ENCODE measurements at places on chromosomes 3 and 15.

- no peak for DNase-seq
These were observed 567.2 kb upstream of the NECTIN3 start for GRCh38 chr3:110504401-110504800.

DNA sequence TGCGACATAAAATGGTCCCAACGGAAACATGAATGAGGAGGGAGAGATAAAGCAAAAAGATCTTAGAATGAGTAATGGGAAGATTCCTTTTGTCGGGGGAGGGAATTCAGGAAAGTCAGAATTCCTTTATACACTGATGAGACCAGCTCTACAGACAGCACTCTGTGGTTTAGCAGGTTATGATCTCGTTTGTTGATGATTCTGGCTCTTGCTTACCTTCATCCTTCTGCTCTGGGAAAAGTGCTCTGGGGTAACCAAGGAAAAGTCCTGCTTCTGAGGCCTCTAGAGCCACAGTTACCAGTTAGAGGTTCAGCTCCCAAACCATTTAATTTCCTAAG lies 150.7 kb upstream of the NR2E3 start:
- DNase-seq = no peak

GRCh38 chr3:181317508-181317907 lies 328.0 kb upstream of the DNAJC19 start:
- no peak for DNase-seq

DNA sequence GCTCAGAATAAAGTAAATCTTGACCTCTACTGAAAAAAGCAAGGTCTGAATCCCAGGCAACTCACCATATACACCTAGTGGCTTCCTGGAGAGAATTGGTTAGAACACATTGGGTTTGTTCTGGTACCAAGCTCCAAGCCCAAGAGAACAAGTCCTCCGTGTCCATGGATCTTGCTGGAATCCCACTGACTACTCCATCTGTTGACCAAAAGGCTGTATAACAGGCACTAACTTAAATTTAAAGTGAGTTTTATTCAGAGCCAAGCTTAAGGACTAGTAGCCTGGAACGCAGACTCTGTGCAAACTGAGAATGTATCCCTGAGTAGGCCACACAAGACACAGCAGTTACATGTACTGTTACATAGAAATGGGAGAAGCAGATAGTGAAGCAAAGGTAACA lies 342.1 kb upstream of the LRRC3B start:
- DNase-seq = no peak

GRCh38 chr3:105877336-105877910 lies 8.6 kb upstream of the CBLB start:
- no peak for DNase-seq

DNA sequence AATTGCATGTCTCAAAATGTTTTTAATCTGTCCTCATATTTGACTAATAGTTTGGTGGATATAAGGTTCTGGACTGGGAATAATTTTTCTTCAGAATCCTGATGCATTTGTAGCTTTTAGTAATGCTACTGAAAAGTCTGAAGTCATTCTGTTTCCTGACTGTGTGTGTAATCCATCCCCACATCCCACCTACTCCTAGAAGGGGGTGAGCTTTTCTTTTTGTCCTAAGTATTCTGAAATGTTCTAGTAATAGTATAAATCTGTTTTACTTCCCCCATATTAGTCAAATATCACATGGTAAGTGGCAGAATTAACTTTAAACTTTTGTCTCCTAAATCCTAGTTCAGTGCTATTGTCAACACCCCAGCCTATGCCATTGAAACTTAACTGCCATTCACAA lies 162.8 kb downstream of the GREM1 start:
- DNase-seq = no peak

- DNase-seq = no peak
These were observed 333.4 kb downstream of the NAALADL2 start for GRCh38 chr3:175192536-175192935.

- no peak for DNase-seq
These were observed 182.8 kb upstream of the NR2E3 start for GRCh38 chr15:71627604-71628003.

DNA sequence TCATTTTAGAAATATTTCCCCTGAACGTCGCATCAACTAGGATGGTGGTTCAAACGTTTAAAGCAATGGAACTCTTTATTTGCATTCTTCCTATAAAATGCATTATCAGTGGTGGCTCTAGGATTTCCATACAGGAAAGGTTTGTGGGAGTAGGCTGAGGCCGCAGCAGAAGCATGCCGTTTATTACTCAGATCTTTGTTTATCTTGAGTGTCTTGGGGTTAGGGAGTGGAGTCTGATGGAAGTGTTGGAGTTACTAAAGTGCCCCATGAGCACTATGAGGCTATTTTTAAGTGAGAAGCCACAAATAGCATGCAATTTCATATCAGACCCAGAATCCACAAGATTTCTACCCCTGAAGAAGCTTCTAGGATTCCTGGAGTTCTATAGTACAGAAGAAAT lies 26.2 kb downstream of the ATOSA start:
- DNase-seq = no peak

GRCh38 chr3:9214185-9214584 lies 35.3 kb downstream of the SRGAP3 start:
- no peak for DNase-seq

GRCh38 chr15:92391640-92392039 lies 2.0 kb upstream of the ST8SIA2 start:
- DNase-seq = no peak

DNA sequence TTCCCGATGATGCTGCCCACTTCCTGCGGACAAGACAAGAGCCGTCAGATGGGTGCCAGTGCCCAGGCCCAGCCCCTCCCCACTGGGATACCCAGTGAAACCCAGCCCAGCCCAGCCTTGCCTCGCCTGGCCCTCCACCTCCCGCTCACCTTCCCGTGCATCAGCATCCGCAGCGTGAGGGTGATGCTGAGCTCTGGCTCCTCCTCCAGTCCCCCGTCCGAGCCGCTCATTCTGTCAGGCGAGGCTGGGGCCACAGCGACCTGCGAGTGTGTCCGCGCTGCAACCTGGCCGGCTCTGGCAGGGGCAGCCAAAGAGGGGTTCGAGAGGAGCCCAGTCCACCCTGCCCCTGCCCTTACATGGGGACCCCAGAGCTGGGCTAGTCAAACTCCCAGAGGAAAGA lies 5.8 kb downstream of the GPR62 start:
- DNase-seq = no peak

- peak; percentile 53 for DNase-seq
These were observed 60.4 kb downstream of the ARIH1 start for GRCh38 chr15:72534523-72534922.

DNA sequence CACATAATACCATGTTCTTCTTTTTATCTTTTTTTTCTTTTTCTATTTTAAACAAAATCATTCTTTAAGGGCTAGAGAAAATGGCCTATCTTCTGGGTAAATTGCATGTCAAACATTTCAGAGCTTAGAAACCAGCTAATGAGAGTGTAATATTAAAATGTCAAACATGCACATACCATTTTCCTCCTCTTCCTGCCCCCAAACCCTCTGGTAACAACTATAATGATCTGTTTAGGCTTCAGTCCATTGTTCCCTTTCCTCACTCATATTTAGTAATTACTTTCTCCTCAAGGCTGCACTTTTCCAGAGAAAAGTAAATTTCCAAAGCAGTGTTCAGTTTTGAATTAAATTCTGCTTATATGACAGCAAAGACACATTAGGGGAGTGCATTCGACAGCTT lies 224.3 kb upstream of the ROBO2 start:
- no peak for DNase-seq

GRCh38 chr3:10524799-10525301 lies 19.5 kb upstream of the ATP2B2 start:
- DNase-seq = no peak

GRCh38 chr3:104796556-104796955 lies 570.2 kb upstream of the ALCAM start:
- DNase-seq = no peak

- DNase-seq = no peak
These were observed 9.0 kb downstream of the AQP9 start for GRCh38 chr15:58147171-58147611.

GRCh38 chr15:31574766-31575165 lies 248.1 kb downstream of the KLF13 start:
- no peak for DNase-seq

- DNase-seq = no peak
These were observed 33.4 kb downstream of the ARIH1 start for GRCh38 chr15:72507402-72508092.

GRCh38 chr15:41930221-41930866 lies 36.5 kb upstream of the SPTBN5 start:
- no peak for DNase-seq

DNA sequence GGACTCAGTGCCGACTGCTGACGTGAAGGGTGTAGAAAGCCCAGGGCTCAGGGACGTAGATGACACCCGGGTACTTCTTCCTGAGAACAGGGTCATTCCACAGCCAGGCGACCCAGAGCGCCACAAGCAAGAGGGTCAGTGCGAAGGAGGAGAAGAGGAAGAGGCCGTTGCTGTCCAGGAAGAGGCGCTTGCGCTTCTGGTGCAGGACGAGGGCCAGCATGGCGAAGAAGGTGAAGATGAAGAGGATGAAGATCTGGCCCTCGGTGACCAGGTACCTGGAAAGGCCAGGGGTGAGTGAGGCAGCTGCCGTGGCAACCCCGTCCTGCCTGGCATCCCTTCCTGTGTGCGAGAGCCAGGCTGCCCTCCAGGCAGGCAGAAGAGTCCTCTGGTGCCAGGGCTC lies 3.0 kb upstream of the CALML4 start:
- DNase-seq = no peak

DNA sequence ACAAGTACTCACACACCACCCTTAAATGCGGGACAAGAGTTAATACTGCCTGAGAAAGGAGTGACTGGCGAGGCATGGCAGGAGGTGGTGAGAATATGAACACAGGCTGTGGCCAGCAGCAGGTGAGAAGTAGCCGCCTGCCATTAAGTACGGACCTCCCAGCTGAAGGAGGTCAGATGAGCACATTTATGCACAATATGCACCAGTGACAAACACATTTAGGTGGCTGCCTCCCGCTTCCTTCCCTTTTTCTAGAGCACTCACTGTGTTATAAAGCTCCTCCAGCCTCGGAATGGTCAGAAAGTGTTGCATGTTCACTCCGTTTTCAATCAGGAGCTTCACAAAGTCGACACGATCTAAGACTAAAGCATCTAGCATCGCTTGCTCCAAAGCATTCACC lies 52.4 kb downstream of the TRPM1 start:
- no peak for DNase-seq

GRCh38 chr15:68843425-68844311 lies 23.0 kb upstream of the ANP32A start:
- peak; percentile 11 for DNase-seq

- no peak for DNase-seq
These were observed 38.4 kb downstream of the RAB11A start for GRCh38 chr15:65907661-65908060.

DNA sequence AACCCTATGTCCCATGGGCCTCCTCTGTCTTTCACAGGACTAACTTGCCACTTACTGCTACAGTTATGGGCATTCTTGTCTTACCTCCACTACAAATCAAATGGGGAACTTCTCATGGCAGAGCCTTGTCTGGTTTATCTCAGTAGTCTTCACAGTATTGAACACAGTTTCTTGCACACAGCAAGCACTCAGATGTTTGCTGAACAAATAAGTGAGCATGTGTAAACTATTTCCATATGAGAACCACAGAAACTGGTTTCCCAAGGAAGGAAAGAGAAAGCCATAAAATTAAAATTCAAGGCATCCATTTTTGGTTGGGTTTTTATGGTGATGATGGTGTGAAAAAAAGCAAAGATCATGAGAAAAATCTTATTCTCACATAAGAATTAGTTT lies 189.2 kb downstream of the MEX3B start:
- no peak for DNase-seq

DNA sequence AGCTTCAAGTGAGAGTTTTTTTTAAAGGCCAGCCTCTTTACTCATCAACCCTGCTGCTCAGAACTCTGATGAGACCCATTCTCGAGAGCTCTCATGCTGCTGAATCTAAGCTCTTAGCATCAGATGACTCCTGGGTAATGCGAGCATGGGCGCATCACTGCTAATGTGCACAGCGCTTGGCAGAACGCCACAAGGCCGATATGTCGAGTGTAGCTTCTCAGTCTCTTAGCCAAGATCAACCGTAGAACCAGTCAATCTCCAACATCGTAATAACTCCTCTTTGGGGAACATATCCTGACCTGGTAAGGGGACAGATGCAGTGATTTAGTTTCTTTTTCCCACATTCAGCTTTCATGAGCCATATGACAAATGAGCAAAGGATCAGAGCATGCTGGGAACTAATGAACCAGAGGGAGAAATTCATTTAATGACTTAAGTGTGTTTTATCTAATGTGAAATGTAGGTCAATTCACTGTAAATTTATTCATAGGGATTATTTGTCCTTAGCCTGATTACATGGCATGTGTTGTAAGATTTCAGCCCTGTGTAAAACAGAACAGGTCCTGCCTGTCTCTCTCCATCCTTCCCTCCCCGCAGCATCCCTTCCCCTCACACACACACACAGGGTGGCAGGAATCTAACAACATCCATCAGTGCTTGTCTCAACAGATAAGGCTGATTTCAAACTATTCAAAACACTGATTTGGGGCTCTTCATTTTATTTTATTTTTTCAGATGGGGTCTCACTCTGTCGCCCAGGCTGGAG lies 195.4 kb upstream of the C2CD4B start:
- no peak for DNase-seq

GRCh38 chr15:25605151-25605550 lies 166.3 kb upstream of the UBE3A start:
- no peak for DNase-seq

DNA sequence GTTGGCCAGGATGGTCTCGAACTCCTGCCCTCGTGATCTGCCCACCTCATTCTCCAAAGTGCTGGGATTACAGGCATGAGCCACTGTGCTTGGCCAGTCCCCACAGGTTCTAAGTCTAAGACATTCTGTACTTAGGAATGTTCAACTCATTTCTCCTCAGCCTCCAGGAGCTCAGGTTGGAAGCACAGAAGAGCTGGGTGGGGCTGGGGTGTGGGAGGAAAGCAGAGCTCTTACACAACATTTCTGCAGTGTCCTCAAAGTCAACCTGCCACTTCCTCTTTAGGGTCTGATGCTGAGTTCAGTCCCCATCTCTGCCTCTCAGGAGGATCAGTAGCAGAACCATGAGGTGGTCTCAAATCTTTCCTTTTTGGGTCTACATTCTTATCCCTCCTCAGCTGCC lies 75.5 kb downstream of the MRPL46 start:
- DNase-seq = no peak

GRCh38 chr3:179015551-179016020 lies 56.0 kb downstream of the ZMAT3 start:
- DNase-seq = peak; percentile 77

DNA sequence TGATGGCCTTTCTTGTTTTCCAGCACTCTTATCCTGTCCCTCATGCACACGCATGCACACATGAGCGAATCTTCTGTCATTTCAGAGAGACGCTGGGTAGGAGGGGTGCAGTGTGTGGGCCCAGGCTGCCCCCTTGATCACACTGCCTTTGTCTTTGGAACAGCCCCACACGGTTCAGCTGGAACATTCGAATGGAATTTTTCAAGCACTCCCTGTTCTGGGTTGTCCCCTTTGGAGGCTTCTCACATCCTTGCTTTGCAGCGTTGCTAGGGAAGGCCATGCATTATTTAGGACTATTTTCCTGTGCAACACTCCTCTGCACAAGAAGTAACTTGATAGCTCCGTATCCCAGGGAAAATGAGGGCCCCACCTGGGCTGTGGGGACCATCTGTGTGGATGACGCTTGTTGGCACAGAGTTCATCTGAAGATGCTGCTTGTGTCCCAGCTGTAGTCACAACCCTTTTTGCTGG lies 78.4 kb downstream of the SPSB4 start:
- no peak for DNase-seq

- no peak for DNase-seq
These were observed 312.9 kb downstream of the ZBBX start for GRCh38 chr3:167066977-167067786.
